ENCODE measurements at places on chromosomes 16 and 17.

- DNase-seq, result no peak
These were observed 22.4 kb downstream of the CMC2 start for GRCh38 chr16:80984124-80984892.

DNA sequence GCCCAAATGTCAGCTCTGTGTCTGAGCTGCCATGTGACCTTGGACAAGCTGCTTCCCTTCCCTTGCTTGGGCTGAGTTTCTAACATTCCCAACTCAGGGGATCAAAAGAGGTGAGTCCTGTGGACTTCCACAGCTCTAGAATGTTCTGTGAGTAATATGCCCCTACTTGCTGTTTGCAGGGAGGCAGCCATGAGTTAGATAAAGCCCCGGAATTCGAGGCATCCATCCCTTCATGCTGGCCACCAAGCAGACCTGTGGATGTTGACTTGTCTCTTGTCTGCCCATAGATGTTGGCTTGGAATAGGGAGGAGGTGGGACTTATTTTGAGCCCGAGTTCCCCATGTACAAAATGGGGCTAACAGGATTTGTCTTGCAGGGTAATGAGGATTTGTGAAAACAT lies 36.2 kb downstream of the KSR1 start:
- no peak for DNase-seq

DNA sequence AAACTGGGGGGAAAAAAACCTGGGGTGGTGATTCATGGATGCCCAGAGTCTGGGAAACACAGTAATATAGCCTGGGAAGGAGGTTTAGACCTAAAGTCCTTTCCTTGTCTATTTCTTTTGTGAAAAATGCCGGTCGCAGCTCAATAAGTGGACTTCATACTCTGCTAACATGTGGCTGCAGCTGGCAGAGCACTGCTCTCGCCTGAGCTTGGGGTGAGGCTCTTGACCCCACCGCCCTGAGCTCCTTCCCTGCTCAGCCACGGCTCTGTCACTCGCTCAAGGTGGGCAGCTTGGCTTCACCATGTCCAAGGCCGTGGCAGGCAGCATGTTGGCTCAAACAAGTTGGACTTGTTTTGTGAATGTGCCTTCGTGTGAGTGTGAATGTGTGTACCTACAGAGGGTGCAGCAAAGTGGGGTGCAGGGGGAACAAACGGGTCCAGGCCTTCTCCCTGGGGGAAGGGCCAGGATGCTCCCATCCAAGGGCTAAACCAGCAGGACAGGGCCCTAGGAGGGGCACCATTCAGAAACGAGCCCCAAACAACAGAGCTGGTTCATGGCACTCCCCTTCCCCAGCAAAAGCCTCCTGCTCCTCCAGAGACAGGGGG lies 4.9 kb downstream of the FA2H start:
- no peak for DNase-seq

DNA sequence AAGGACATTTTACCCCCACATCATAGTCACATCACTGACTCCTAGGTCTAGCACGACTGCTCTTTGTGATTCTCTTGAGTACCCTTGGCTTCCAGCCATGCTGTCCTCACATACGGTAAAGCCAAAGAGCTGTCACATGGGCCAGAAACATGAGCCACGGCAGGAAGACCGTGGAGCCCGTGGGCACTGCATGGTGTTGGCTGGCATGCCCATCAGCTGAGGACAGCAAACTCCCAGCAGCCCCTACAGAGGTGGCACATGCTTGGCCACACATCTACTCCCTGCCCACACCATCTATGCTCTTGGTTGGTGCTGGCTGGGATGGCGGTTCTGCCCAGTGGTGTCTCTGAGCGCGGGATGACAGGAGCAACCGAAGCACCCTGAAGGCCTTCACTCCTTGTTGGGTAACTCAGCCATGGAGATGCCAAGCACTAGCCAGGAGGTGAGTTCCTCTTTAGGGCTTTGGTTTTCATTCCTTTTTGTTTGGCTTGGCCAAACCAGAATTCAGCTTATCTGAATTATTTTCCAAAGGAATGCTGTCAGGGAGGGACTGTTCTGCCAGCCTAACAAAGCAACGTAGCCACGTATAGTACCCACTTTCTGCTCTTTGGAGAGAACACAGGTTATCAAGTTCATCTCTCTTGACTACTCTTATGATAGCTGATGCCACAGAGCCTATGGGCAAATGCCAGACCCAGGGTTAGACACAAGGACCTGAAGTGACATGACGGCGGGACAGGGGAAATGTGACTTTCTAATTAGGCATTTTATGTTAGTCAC lies 10.0 kb downstream of the TNFAIP1 start:
- DNase-seq, result no peak

DNA sequence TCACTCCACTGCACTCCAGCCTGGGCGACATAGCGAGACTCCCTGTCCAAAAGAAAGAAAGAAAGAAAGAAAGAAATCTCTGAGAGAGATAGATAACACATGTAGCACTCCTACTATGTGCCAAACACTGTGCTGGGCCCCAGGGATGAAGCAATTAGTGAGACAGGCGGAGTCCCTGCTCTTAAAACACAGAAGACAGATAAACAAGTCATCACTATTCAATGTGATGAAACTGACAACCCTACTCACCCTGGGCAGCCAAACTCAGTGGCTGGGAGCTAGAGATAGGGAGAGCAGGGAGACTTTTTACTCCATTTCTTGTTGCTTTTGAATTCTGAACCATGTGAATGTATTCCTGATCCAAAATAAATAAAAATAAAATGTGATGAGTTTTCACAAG lies 35.2 kb upstream of the GOSR2 start:
- DNase-seq, result no peak

GRCh38 chr16:70749681-70750601 lies 51.0 kb downstream of the VAC14 start:
- no peak for DNase-seq

DNA sequence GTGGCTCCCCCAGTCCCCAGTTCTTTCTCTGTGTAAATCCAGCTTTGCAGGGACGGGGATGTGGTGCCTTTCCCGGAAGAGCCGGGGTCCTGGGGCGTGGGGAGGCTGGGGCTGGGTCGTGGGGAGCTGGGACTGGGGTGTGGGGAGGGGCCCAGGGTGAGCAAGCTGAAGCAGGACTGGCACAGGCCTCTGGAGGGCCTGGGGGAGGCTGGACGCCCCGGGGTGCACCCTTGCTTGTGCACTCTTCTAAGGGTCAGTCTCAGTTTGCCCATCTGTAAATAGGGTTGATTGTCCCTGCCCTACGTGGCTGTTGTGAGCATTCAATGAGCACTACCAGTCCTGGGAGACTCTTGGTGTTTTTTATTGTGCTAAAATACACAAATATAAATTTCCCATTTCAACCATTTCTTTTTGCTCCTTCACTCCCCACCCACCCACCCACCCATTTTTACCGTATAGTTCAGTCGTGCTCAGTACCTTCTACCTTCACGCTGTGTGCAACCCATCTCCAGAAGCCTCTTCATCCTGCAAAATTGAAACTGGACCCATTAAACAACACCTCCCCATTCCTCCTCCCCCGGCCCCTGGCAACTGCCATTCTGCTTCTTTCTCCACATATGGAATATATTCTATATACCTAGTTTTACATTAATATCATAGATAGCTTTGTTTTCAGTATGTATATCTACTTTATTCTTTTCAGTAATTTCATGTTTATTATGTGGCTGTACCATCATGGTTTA lies 7.8 kb upstream of the TBC1D3B start:
- no peak for DNase-seq

DNA sequence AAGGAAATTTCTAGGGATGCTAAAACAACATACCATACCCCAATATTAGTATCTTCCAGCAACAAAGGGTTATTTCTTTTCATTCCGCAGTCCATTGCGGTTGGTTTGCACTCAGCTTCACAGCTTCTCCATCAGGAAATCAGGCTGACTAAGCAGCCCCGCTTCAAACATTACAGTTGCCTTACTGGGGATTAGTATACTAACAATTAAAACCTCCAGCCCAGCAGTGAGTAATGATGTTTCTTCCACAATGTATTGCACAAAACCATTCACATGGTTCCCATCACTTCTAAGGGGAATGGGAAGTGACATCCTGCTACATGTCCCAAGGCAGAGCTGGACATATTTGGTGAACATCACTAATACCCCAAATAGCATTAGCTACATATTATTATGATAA lies 1384.9 kb downstream of the CDH8 start:
- DNase-seq, result no peak

- no peak for DNase-seq
These were observed 39.5 kb downstream of the ST3GAL2 start for GRCh38 chr16:70399381-70399780.

DNA sequence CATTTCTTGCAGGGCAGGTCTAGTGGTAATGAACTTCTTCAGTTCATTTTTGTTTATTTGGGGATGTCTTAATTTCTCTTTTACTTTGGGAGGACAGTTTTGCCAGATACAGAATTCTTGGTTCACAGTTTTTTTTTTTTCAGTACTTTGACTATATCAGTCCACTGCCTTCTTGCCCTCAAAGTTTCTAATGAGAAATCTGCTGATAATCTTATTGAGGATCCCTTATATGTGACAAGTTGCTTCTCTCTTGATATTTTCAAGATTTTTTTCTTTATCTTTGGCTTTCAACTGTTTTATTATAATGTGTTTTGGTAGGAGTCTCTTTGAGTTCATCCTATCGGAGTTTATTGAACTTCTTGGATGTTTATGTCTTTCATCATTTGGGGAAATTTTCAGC lies 42.8 kb downstream of the CLEC19A start:
- DNase-seq, result no peak
